ENCODE measurements at places on chromosomes 12 and 14.

- DNase-seq = no peak
Measured at GRCh38 chr12:47120736-47121135, 41.0 kb upstream of the AMIGO2 start.

DNA sequence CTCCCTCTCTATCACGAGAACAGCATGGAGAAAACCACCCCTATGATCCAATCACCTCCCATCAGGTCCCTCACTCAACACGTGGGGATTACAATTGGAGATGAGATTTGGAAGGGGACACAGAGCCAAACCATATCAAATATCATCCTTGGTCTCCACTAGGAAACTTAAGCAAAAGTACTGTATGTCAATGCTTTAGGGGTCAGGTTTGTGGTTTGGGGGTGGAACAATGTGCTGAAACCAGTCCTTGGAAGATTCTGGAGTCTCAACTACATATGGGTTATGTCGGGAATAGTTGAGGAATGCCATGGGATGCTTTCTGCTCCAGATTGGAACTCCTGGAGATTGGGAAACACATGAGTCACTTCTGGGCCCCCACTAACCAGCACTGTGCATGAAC is 48.3 kb upstream of the CCDC63 start:
- no peak for DNase-seq

DNA sequence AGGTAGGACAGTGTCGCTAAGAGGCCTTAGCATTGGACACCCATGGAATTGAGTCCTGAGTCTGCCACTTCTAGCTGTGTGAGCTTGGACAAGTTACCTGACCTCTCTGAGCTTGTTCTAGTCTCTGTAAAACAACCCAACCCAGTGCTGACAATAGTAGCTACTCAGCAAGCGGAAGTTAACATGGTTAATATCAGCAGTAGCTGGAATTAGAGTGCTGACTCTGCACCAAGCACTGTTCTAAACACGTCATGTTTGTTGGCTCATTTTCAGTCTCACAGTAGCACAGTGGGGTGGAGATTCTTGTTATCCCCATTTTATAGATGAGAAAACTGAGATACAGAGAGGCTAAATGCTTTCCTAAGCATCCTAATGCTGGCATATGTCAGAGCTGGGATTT is 47.5 kb upstream of the RIN3 start:
- DNase-seq = no peak

DNA sequence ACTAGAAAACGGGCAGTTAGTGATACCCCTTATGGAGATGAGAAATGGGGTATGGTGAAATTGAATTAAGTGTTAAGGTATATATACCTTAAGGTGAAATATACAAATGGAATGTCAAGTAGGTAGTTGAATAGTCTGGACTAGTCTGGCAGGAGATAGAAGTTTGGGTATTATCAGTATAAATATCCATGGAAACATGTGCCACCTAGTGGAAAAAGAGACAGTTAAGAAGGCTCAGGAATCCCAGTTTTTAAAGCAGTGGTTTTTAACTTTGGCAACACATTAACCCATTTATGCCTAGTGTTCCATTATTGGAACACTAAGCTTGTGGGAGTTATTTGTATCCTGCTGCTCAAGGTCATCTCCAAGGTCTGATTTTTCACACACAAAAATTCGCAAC is 38.6 kb upstream of the TPH2 start:
- DNase-seq = no peak

GRCh38 chr12:67275380-67275913 is 6.3 kb downstream of the CAND1 start:
- no peak for DNase-seq

- DNase-seq = no peak
Measured at GRCh38 chr12:87827638-87828264, 201.4 kb downstream of the C12orf50 start.

- no peak for DNase-seq
Measured at GRCh38 chr12:79019672-79020071, 155.1 kb downstream of the SYT1 start.

- DNase-seq = no peak
Measured at GRCh38 chr14:61911574-61911973, 149.4 kb downstream of the SNAPC1 start.

DNA sequence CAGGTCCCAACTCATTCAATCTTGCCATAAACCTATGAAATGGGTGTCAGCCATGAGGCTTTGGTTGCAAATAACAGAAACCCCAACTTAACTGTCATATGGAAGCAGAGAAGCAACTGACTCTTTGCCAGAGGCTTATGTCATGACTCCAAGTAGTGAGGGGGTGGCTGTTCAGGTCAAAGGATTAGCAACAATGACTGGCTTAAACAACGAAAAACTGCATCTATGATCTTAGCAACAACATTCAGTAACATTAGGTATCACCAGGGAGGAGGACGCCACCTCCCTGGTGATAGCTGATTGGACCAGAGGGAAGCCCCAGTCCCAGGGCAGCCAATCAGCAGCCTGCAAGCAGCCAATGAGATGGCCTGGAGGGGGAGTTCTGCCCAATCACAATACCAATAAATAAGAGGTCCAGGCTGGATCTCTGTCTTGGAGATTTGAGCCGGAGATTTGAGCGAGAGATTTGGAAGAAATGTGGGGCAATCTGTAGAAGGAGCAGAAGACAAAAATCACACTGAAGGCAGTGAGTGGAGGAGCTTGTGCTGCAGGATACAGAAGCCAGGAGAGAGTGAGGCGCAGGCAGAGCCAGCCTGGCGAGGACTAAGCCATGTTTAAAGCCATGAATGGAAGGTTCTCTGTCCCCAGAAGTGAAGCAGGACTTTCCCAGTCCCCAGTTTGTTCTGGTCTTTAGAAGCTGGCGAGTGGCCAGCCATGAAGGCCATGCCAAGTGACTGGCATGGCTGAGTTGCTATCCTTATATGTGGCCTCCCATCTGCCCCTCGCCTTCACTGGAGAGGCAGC is 93.3 kb downstream of the CALM1 start:
- DNase-seq = no peak

DNA sequence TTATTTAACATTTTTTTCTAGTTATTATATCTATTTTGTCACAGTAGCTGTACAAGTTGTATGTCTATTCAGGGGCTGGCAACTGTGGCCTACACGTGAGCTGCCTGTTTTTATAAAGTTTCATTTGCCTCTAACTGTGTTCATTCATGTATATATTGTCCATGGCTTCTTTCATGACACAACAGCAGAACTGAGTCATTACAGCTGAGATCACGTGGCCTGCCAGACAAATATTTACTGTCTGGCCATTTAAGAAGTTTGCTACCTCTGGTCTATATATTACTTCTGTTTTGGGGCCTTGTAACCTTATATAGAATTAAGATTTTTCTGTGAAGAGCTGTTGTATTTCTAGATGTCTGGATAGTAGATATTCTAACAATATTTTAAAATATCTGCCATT is 37.9 kb downstream of the KIAA0586 start:
- DNase-seq = no peak
